Activated CD8-positive, alpha-beta T cell treated with anti-CD3 and anti-CD28 coated beads, Interleukin-2, amount 10 ng/mL, durations not matched to agents 7 days and 5 days (primary cell): ENCODE measurements at places on chromosomes 3 and 15. TPM values are rescaled to one million over a fixed set of nuclear protein-coding genes. Genes with fewer than 3 reads are reported as not detected.

DNA sequence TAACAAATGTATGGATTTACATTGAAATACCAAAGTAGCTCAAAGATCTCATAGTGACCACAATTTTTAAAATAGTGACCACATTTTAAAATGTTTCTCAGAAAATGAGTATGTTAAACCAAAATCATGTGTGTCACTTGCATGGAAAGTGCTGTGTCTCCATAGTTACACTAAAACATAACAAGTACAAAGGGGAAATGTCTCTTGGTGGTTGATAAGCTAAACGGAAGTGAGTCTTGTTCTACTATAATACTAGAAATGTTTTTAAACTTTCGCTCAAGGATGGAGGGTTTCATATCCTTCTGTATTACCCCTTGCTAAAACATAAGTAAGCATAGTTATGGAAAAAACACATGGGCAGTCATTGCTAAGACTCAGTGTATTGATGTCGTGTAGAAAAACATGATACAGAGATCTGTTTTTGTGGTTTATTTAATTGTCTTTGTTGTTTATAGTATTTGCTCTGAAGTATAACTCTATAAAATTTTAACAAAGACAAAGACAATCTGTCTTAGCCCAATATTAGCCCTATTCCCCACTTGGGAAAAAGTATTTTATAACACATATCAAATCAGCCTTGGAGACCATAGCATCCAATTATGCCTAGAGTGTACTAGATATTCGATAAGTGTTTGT, 27.0 kb upstream of the DENND4A start:
- peaks cover 1% of the 10 kb centered on the region for H3K36me3 ChIP-seq
- H3K4me3 ChIP-seq, result peak overlapping the region; percentile 50
- H3K27ac ChIP-seq, result peak overlapping the region; percentile 93

GRCh38 chr3:127395663-127396355, 108.0 kb upstream of the PRR20G start:
- no peak for DNase-seq
- H3K4me3 ChIP-seq, result no peak overlapping the region
- no peaks in the 10 kb centered on the region for H3K36me3 ChIP-seq

DNA sequence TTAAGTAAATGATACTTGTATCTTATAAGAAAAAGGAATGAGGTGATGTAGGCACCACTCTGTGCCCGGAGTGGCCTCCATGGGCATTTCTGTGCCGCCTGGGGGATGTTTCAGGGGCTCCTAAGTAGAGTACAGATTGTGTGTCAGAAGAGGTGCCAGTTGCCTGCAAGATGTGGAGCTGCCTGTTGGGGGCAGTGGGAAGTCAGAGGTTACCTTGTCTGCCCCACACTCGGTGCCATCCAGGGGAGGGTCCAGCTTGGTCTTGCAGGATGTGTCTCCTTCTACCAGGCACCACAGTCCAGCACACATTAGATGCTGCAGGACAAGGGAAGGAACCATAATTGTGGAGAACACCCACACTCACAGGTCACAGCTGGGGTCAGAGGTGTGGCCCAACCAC, 208.8 kb downstream of the ADAMTS17 start:
- H3K27ac ChIP-seq, result no peak overlapping the region
- peaks cover 5% of the 10 kb centered on the region for H3K4me1 ChIP-seq
- H3K36me3 ChIP-seq, result no peaks in the 10 kb centered on the region
- no peaks in the 10 kb centered on the region for H3K27me3 ChIP-seq
- no peak overlapping the region for H3K4me3 ChIP-seq

DNA sequence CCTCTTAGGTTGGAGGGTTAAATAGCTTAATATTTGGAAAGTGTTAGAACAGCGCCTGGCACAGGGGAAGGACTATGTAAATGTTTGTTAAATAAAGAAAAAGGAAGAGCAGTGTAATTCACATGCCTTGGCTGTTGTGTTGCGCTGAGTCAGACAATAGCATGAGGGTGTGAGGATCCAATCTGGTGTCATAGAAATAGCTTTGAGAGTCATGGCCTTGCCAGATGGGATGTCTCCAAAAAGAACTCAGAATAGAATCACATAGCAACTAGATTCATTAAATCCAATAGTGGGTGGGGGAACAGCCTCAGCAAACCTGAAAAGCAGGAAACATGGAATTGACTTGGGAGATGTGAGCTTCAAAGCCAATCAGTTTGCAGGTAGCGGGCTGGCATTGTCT, 3.9 kb upstream of the RBSN start:
- H3K36me3 ChIP-seq, result peaks cover 8% of the 10 kb centered on the region
- no peak overlapping the region for H3K27ac ChIP-seq
- H3K4me3 ChIP-seq, result no peak overlapping the region
- H3K4me1 ChIP-seq, result peaks cover 30% of the 10 kb centered on the region
- DNase-seq, result no peak
- peaks cover 5% of the 10 kb centered on the region for H3K27me3 ChIP-seq

- H3K4me3 ChIP-seq, result no peak overlapping the region
- H3K27me3 ChIP-seq, result no peaks in the 10 kb centered on the region
- peaks cover 40% of the 10 kb centered on the region for H3K4me1 ChIP-seq
- no peak for DNase-seq
These were observed 5.1 kb downstream of the RCN2 start for GRCh38 chr15:76936671-76937070.

DNA sequence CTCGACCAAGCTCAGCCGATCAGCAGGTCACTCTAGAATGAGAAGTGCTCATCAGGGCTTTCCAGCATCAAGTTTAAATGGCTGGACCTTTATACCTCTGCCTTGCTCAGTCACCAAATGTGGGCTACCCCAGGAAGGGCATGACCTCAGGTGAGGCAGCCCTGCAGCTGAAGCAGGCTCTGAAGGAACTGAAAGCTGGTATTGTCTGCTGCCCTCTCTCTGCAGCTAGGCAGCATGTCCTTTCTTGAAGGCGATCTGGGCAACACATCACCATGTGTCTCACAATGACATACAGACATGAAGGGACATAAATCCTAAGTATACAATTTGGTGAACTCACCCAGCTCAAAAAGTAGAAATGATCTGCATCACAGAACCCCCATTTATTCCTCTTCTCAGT, 38.7 kb upstream of the ARID3B start:
- DNase-seq, result peak; percentile 25
- peaks cover 15% of the 10 kb centered on the region for H3K36me3 ChIP-seq
- no peak overlapping the region for H3K4me3 ChIP-seq
- H3K27me3 ChIP-seq, result no peaks in the 10 kb centered on the region
- no peak overlapping the region for H3K27ac ChIP-seq

- H3K27me3 ChIP-seq, result no peaks in the 10 kb centered on the region
- H3K36me3 ChIP-seq, result no peaks in the 10 kb centered on the region
- no peak overlapping the region for H3K4me3 ChIP-seq
- peaks cover 19% of the 10 kb centered on the region for H3K4me1 ChIP-seq
- H3K27ac ChIP-seq, result no peak overlapping the region
- no peak for DNase-seq
These were observed 116.7 kb upstream of the LMOD3 start for GRCh38 chr3:69239063-69239462.

GRCh38 chr3:115436767-115437301, 186.5 kb upstream of the GAP43 start:
- H3K27ac ChIP-seq, result no peak overlapping the region
- H3K4me1 ChIP-seq, result no peaks in the 10 kb centered on the region
- no peaks in the 10 kb centered on the region for H3K36me3 ChIP-seq
- H3K4me3 ChIP-seq, result no peak overlapping the region

EPHA3 gene
- total RNA-seq, result 0.08 TPM

TRAT1 gene
- 54.5 TPM for total RNA-seq

CLDN16 gene
- not detected for total RNA-seq

GOLGA6L10 gene
- 0.84 TPM for total RNA-seq

CEP70 gene
- 19.5 TPM for total RNA-seq

SLC28A2 gene
- total RNA-seq, result not detected

CYP8B1 gene
- not detected for total RNA-seq
